ENCODE measurements at places on chromosomes 2 and 18. TPM values are rescaled to one million over a fixed set of nuclear protein-coding genes. Genes with fewer than 3 reads are reported as not detected.

GRCh38 chr2:239273280-239274234 lies 127.3 kb downstream of the HDAC4 start:
- peaks cover 98% of the 10 kb centered on the region for H3K4me1 ChIP-seq
- peak overlapping the region; percentile 98 for H3K27ac ChIP-seq
- DNase-seq, result peak; percentile 40
- H3K4me3 ChIP-seq, result no peak overlapping the region
- H3K27me3 ChIP-seq, result no peaks in the 10 kb centered on the region

DNA sequence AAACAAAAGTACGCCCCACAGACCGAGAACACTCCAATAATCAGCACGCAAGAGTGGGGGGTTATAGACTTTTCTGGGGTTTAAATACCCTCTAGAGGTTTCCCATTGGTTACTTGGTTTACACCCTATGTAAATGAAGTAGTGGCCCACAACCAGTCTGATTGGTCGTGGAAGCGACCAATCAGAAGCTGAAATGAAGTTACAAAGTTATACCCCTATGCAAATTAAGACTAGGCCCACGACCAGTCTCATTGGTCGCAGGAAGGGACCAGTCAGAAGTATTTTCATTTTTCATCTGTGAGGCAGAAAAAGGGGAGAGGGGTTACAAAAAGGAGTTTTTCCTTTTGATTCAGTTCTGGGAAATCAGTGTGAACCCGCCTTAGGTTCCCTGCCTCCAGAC lies 55.3 kb upstream of the YWHAQ start:
- DNase-seq, result no peak
- H3K4me3 ChIP-seq, result no peak overlapping the region
- H3K4me1 ChIP-seq, result no peaks in the 10 kb centered on the region
- H3K27ac ChIP-seq, result no peak overlapping the region
- no peaks in the 10 kb centered on the region for H3K27me3 ChIP-seq
- no peaks in the 10 kb centered on the region for H3K36me3 ChIP-seq

Gene HDLBP
- 441 TPM for total RNA-seq

GRCh38 chr2:170711774-170712652 lies 3.1 kb upstream of the SP5 start:
- peak overlapping the region; percentile 21 for H3K4me3 ChIP-seq
- no peak for DNase-seq
- peaks cover 4% of the 10 kb centered on the region for H3K4me1 ChIP-seq

Gene MOCOS
- 0.63 TPM for total RNA-seq

DNA sequence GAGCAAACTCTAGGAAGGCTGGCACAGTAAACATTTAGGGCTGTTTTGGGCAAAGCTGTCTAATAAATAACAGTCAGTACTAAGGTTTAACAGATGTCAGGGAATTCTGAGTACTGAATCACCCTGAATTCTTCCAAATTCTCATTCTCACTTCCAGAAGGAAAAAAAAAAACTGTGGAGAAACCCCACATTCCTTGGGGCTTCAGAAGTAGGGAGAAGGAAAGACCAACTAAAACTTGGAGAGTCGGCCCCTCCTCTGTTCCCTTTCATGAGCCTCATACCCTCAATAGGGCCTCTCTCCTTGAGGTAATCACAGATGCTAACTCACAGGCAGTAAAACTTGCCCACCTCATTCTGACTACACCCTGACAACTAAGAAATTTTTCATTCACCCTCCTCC lies 62.1 kb downstream of the CCDC148 start:
- no peaks in the 10 kb centered on the region for H3K4me1 ChIP-seq
- no peaks in the 10 kb centered on the region for H3K36me3 ChIP-seq
- no peaks in the 10 kb centered on the region for H3K27me3 ChIP-seq
- H3K4me3 ChIP-seq, result no peak overlapping the region
- no peak overlapping the region for H3K27ac ChIP-seq
- no peak for DNase-seq

GRCh38 chr18:9690418-9691188 lies 17.5 kb upstream of the RAB31 start:
- no peak for DNase-seq
- no peak overlapping the region for H3K4me3 ChIP-seq
- H3K27ac ChIP-seq, result no peak overlapping the region
- H3K36me3 ChIP-seq, result no peaks in the 10 kb centered on the region
- H3K27me3 ChIP-seq, result no peaks in the 10 kb centered on the region

DNA sequence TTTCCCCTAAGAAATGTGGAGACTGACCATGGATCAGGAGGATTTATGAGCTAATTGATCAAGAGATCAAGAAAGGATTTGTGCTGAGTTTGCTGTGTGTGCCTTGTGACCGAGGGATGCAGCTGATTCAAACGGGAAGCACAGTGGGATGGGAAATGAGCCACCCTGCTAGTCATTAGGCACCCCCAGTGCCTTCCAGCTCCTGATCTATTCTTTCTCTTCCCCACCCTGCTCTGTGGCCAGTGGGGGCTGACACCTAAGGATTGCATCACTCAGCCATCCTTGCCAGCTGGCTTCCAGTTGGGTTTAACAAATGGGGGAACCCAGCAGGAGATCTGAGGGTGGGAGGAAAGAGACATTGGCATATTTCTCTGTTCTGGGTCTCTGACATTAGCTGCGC lies 132.2 kb upstream of the CXCR4 start:
- no peaks in the 10 kb centered on the region for H3K27me3 ChIP-seq
- H3K36me3 ChIP-seq, result no peaks in the 10 kb centered on the region
- H3K27ac ChIP-seq, result no peak overlapping the region
- DNase-seq, result no peak

DNA sequence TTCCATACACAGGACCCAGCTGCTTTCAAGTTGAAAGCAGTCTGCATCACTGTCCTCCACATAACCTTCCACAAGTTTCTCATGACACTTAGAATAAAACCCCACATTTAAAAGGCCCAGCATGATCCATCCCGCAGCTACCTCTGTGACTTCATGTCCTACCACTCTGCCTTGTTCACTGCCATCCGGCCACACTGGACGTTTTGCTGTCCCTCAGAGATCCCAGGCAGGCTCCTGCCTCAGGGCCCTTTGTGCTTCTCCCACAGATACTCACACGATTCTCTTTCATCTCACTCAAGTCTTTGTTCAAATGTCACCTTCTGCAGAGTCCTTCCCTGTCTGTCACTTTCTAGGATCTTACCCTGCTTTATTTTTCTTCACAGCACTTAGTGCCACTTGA lies 232.9 kb upstream of the BOD1L2 start:
- no peak overlapping the region for H3K27ac ChIP-seq
- no peak overlapping the region for H3K4me3 ChIP-seq
- H3K4me1 ChIP-seq, result no peaks in the 10 kb centered on the region
- no peaks in the 10 kb centered on the region for H3K36me3 ChIP-seq

DNA sequence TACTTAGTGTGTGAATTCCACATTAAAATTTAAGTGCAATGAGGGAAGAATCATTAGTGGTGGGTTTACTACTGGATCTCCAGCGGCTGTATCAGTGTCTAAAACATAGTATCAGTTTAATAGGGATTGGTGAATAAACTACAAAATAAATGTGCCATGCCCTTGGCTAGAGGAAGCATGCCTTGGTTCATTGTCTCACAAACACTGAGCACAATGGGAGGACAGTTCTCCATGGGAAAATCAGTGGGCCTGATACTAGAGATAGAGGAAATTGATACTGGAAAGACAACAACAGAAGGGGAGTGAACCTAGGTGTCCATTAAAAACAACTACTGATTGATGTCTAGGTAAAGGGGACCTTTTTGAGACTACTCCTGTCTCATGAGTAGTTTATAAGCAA lies 971.6 kb downstream of the SUCLG1 start:
- H3K4me1 ChIP-seq, result no peaks in the 10 kb centered on the region
- no peaks in the 10 kb centered on the region for H3K36me3 ChIP-seq
- no peak overlapping the region for H3K4me3 ChIP-seq

Gene POTEE
- not detected for total RNA-seq

Gene GKN1
- not detected for total RNA-seq

DNA sequence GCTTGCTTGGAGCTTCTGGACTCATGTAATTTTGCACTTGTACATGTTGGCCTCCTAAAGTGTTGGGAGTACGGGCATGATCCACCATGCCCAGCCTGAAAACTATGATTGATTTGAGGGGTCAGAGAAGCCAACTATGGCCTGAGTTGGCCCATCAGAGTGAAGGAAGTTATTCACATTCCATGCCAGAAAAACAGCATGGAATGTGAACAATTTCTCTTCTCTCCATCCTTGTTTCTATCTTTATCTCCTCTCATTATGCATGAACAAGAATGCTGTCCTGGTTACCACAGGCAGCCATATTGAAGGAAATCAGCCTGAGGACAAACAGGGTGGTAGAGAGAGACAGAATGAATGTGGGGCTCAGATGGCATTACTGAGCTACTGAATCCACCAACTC lies 3.5 kb upstream of the CD226 start:
- H3K4me1 ChIP-seq, result no peaks in the 10 kb centered on the region
- H3K27ac ChIP-seq, result no peak overlapping the region
- no peaks in the 10 kb centered on the region for H3K27me3 ChIP-seq
- H3K36me3 ChIP-seq, result no peaks in the 10 kb centered on the region
- H3K4me3 ChIP-seq, result no peak overlapping the region

- H3K27me3 ChIP-seq, result no peaks in the 10 kb centered on the region
- H3K27ac ChIP-seq, result no peak overlapping the region
- H3K4me1 ChIP-seq, result no peaks in the 10 kb centered on the region
- H3K4me3 ChIP-seq, result no peak overlapping the region
These were observed 21.9 kb downstream of the TRABD2A start for GRCh38 chr2:84858937-84859336.

DNA sequence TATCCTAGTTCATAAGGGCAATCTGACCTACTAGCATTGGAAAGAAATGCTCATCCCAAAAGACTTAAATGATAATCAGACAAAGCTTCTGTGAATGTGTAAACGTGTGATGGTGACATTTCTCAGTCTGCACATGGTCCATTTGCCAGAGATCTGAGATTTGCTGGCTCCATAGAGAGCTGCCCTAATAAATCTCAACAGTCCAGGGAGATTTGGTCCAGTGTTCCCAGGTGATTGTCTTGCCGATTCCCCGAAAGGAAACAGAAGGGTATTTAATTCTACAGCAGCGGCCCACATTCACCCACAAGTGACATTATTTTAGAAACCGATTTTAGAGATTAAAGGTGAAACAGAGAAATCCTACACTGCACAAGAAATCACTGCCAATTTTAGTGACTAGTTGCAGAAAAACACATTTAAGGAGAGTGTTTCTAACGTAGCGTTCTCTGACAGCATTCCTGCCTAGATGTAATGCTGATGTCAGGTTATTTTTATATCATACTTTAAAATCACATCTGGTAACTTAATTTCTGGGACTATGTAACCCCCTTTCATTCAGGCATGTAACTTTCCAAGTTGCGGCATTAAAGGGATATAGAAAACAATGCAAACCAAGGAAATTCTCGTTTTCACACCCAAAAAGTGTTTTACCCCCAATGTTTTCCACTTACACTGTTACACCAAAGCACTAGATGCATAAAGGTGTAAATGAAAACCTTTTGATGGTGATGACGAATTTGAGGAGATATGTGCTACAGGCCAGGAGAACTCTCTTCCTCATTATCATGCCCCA lies 231.9 kb upstream of the FN1 start:
- DNase-seq, result no peak
- H3K27ac ChIP-seq, result no peak overlapping the region
- no peaks in the 10 kb centered on the region for H3K27me3 ChIP-seq
- H3K4me3 ChIP-seq, result no peak overlapping the region

Gene SERPINB10
- not detected for total RNA-seq

Gene SPHKAP
- total RNA-seq, result not detected

Gene TEX44
- total RNA-seq, result not detected
